ENCODE measurements at places on chromosomes 16 and 17. TPM values are rescaled to one million over a fixed set of nuclear protein-coding genes. Genes with fewer than 3 reads are reported as not detected.

The CCL4L2 gene
- 0.63 TPM for total RNA-seq

The CETP gene
- total RNA-seq: not detected

- DNase-seq: peak; percentile 36
Observed at GRCh38 chr16:56603589-56603988, 4.8 kb upstream of the MT2A start.

- peak; percentile 53 for DNase-seq
Observed at GRCh38 chr17:76004750-76005262, 4.2 kb downstream of the CDK3 start.

DNA sequence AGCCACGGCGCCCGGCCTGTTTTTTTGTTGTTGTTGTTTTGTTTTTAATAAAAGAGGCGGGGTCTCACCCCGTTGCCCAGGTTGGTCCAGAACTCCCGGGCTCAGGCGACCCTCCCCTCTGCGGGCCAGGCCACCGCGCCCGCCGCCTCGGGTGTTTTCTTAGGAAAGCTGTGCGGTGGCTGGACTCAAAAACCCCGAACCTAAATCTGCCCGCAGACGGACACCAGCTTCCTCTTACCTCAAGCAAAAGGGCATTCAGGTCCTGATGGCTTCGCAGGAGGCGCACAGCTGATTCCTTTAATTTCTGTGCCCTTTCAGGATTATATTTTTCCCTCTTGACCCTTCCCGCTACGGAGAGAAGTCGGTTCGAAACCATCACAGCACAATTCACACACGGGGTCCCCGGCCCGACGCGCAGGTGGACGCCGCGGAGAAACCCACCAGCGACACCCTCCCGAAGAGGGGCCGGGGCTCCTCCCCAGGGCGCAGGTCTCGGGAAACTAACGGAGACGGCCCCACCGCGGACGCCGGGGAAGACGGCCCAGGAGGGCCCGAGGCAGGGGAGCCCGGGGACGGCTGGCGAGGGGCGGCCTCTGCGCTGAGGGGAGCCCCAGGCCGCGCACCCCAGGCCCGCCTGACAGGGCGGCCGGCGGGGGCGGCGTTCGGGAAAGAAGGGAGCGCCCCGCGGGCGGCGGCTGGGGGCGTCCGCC lies 653 bp downstream of the FANCA start:
- no peak for DNase-seq

DNA sequence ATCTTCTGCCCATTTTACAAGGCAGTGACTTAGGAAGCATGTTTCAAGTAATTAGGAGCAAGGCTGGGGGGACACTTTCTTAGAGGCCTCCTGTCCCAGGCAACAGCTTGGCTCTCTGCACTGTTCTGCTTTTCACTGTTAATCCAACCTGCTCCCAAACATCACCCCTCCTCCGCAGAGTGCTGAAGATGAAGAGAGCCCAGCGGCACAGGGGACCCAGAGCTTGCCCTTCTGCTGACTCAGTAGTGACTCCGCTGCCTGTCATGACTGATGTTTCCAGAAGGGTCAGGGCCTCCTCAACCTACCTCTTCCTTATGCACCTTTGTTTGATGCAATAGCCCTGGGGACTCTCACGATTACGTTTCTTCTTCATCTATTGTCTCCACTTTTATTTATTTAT lies 38.9 kb upstream of the NDRG4 start:
- no peak for DNase-seq

GRCh38 chr17:48893646-48894508 lies 1.3 kb downstream of the ATP5MC1 start:
- no peak for DNase-seq

DNA sequence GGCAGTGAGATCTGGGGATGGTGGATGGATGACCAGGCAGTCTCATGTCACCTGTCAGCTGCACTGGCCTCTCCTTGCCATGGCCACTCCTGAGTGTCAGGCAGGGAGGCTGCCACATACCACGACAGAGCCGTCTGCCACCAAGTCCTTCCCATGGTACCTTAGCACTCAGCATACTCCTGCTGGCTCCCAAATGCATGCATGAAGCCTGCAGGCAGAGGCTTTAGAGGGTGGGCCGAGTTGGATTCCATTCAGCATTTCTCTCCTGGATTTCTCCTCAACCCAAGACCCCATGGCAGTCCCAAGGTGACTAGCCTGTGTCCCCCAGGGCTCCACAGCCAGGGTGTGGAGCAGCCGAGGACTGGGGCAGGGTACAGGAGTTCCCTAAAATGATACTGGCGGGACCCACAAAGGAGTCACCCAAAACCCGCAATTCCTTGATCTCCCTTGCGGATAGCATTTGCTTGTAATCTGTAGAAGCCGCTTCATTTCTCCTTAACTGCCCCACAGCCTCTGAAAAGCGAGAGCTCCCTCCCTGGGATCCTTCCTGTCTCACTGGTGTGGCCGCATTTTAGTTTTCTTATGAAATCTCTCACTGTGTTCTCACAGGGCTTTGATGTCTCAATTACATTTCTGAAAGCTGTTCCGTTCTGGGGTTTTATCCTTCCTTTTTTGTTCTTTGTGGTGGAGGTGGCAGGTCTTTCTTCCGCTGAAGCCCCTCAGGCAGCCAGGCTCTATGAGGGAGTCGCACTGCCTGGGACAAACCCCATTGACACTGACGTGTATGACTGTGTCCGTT lies 141.4 kb downstream of the SOCS1 start:
- no peak for DNase-seq

DNA sequence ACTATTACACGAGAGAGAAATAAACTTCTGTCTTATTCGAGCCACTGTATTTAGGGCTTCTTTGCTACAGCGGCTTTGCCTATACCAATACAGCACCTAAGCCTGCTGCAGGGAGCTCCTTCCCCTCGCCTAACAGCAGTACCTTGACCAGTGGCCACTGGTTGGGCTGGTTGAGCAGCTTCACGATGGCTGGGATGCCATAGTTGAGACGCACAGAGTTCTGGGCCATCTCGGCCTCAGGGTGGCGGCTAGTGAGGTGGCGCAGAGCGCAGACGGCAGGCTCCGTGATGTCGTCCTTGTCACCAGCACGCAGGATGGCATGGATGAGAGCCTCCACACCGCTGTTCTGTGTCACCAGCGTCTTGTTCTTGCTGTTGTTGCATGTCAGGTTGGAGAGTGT lies 23.7 kb downstream of the JUP start:
- DNase-seq: no peak

Measured in Daoy (cell line).